ENCODE measurements at places on chromosomes 2 and 18. TPM values are rescaled to one million over a fixed set of nuclear protein-coding genes. Genes with fewer than 3 reads are reported as not detected.
A peak's percentile ranks its signal among the peaks of the same experiment; 100 is the strongest.

MAP3K19 gene
- not detected for total RNA-seq

DNA sequence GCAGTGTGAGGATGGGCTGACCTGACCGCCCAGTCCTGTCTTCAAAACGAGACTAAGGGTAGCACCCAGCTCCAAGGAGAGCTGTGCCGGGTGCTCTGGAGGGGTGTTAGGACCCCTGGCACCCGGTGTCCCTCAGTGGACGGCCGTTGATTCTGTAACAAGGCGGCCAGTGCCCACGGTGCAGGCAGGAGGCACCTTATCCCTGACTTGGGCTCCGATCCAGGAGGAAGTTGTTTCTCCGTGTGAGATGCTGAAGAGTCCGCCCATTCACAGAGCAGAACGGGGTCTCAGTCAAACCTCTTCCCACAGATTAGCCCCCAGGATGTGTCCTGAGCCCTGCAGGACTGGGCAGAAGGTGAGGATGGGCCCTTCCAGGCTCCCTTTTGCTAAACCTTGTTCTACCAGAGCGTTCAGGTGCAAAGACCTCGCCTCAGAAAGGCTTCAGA, 123.0 kb downstream of the NFATC1 start:
- H3K4me1 ChIP-seq: peaks cover 58% of the 10 kb centered on the region
- DNase-seq: no peak
- H3K4me3 ChIP-seq: no peak overlapping the region
- no peaks in the 10 kb centered on the region for H3K36me3 ChIP-seq

DNA sequence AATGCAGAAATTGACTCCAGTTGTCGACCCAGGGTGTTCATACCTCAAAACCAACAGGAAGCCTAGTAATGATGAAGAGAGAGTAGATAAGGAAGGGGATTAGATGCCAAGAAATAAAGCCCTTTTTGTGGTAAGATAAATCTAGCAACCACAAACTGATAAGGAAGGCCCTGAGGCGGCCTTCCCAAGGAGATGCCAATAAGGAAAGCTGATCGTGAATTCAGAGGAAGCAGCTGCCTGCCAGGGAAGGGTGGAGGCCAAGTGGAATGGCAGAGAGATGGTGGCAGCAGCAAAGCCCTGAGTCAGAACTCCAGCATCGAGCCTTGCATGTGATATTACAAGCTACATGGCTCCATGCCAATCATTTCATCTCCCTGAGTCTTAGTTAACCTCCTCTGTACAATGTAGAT, 126.3 kb downstream of the IRS1 start:
- H3K36me3 ChIP-seq: no peaks in the 10 kb centered on the region
- H3K4me3 ChIP-seq: no peak overlapping the region
- no peaks in the 10 kb centered on the region for H3K4me1 ChIP-seq
- H3K27me3 ChIP-seq: peaks cover 3% of the 10 kb centered on the region
- no peak for DNase-seq

CKAP2L gene
- 3.4 TPM for total RNA-seq

LRP1B gene
- total RNA-seq: not detected

- H3K27ac ChIP-seq: no peak overlapping the region
- H3K36me3 ChIP-seq: no peaks in the 10 kb centered on the region
- DNase-seq: no peak
- peaks cover 39% of the 10 kb centered on the region for H3K4me1 ChIP-seq
- no peak overlapping the region for H3K4me3 ChIP-seq
These were observed 58.0 kb downstream of the LRRFIP1 start for GRCh38 chr2:237685408-237685807.

PHLPP1 gene
- total RNA-seq: 20.3 TPM

DNA sequence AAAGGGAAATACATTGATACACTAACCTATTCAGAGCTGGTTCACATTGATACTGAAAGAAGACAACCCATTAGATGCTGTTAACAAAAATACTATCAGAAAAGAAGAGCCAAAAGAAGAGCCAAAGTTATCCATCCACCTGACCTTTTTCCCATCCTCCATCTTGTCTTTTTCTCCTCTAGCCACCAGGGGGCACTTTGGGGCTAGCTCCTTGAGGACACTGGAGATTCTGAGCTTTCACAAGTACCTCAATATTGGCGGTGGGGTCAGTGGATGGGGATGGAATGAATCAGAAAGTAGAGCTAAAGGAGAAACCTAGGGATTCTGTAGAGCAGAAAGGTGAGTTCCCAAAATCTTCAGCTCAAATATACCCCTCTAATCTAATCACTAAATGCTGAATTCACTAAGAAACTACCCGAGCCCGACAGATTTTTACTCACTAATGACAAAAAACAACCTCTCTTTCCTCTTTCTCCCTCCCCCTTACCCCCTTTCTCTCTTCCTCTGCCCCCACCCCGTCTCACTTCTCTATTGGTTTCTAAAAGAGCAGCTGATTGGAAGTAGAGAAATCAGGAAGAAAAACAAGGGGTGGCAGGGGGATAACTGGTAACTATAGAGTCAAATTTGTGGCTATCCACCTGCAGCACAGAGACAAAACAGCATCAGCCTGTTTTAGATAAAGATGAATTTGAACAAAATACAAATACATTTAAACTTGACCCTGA, 203.3 kb downstream of the TCF4 start:
- no peak for DNase-seq
- no peak overlapping the region for H3K4me3 ChIP-seq
- H3K27ac ChIP-seq: no peak overlapping the region
- no peaks in the 10 kb centered on the region for H3K36me3 ChIP-seq

- H3K27me3 ChIP-seq: no peaks in the 10 kb centered on the region
- no peaks in the 10 kb centered on the region for H3K36me3 ChIP-seq
- no peak for DNase-seq
- H3K4me1 ChIP-seq: peaks cover 15% of the 10 kb centered on the region
- no peak overlapping the region for H3K27ac ChIP-seq
These were observed 3.4 kb upstream of the ZNF892 start for GRCh38 chr2:95203911-95204310.

- no peaks in the 10 kb centered on the region for H3K27me3 ChIP-seq
- H3K36me3 ChIP-seq: no peaks in the 10 kb centered on the region
- H3K4me3 ChIP-seq: no peak overlapping the region
- no peak overlapping the region for H3K27ac ChIP-seq
- no peak for DNase-seq
- no peaks in the 10 kb centered on the region for H3K4me1 ChIP-seq
These were observed 125.7 kb downstream of the MRO start for GRCh38 chr18:50694147-50694546.

GRCh38 chr2:105881286-105882136, 136.8 kb downstream of the NCK2 start:
- DNase-seq: no peak
- peaks cover 69% of the 10 kb centered on the region for H3K36me3 ChIP-seq
- peaks cover 54% of the 10 kb centered on the region for H3K4me1 ChIP-seq
- no peak overlapping the region for H3K4me3 ChIP-seq
- H3K27me3 ChIP-seq: no peaks in the 10 kb centered on the region

GRCh38 chr2:119474371-119475224, 42.9 kb downstream of the TMEM37 start:
- H3K27ac ChIP-seq: no peak overlapping the region
- no peaks in the 10 kb centered on the region for H3K36me3 ChIP-seq
- H3K4me3 ChIP-seq: no peak overlapping the region

RAPGEF4 gene
- 1.4 TPM for total RNA-seq

DNA sequence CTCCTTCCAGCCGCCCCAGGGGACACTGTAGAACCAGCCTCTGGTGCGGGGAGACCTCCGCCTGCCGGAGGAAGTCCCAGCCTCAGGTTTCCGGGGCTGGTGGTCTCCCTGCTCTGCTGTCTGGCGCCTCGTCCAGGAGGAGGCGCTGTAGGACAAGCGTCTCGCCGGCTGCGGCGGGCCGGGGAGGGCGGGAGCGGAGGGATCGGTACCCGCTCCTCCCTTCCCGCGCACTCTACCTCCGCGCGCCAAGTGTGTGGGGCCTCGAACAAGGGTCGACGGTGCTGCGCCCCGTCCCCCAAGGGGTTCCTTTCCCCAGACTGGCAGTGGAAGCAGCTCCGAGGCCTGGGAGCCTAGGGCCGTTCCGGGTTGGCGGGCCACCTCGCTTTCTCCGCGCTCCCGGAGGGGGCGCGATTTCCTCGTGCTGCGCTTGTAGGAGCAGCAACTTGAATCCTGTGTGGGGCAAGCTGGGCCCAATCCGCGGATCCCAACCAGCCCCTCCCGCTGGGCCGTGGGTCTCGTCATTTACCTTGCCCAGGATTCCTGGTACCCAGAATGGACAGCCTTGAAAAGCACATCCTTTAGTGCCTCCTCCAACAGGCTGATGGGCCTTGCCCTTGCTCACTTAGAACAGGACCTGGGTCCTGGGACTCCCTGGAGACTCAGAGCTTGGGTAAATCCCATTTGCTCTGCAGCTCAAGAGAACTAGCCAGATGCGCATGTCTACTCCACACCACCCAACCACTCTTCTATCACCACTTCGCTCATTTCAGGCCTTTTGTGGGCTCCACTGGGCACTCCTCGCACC, 10.6 kb upstream of the HOXD4 start:
- peaks cover 60% of the 10 kb centered on the region for H3K27me3 ChIP-seq
- peaks cover 26% of the 10 kb centered on the region for H3K4me1 ChIP-seq
- DNase-seq: peak; percentile 30
- H3K4me3 ChIP-seq: no peak overlapping the region

DNA sequence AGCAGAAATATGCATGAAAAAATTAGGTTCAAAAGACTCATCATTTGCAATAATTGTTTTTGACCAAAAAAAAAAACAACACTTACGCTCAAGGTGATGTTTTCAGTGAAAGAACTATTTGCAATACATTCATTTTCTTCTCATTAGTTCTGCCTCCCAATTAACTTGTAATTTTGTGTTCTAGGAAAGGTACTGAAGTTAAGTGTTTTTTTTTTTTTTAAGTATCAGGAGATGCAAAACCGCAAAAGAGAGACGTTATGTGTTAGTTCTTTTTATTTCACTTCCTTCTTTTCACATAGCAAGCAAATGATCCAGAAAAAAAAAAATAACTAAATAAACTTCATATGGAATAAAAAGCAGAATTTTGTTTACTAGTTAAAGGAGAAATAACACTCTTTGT, 735.2 kb upstream of the GCFC2 start:
- H3K36me3 ChIP-seq: no peaks in the 10 kb centered on the region
- no peak for DNase-seq
- H3K4me1 ChIP-seq: no peaks in the 10 kb centered on the region
- no peak overlapping the region for H3K4me3 ChIP-seq
- no peak overlapping the region for H3K27ac ChIP-seq

GRCh38 chr18:2898186-2898640, 51.4 kb downstream of the EMILIN2 start:
- H3K4me3 ChIP-seq: no peak overlapping the region
- H3K27ac ChIP-seq: no peak overlapping the region
- no peak for DNase-seq
- no peaks in the 10 kb centered on the region for H3K4me1 ChIP-seq
- no peaks in the 10 kb centered on the region for H3K36me3 ChIP-seq

LIMS4 gene
- not detected for total RNA-seq

- no peaks in the 10 kb centered on the region for H3K36me3 ChIP-seq
- peak overlapping the region; percentile 78 for H3K27ac ChIP-seq
- peaks cover 29% of the 10 kb centered on the region for H3K4me1 ChIP-seq
- DNase-seq: no peak
- H3K4me3 ChIP-seq: peak overlapping the region; percentile 75
- no peaks in the 10 kb centered on the region for H3K27me3 ChIP-seq
These were observed 633 bp downstream of the KIAA1328 start for GRCh38 chr18:36829362-36830157.

ABCG8 gene
- not detected for total RNA-seq

ASXL3 gene
- not detected for total RNA-seq

MTERF4 gene
- total RNA-seq: 105 TPM

OXER1 gene
- not detected for total RNA-seq

GRCh38 chr2:230434677-230435324, 18.8 kb downstream of the SP100 start:
- H3K4me1 ChIP-seq: peaks cover 35% of the 10 kb centered on the region
- H3K27ac ChIP-seq: peak overlapping the region; percentile 43
- no peaks in the 10 kb centered on the region for H3K27me3 ChIP-seq
- H3K36me3 ChIP-seq: peaks cover 61% of the 10 kb centered on the region

- no peaks in the 10 kb centered on the region for H3K36me3 ChIP-seq
- H3K4me1 ChIP-seq: no peaks in the 10 kb centered on the region
- DNase-seq: no peak
These were observed 10.6 kb downstream of the PTPRM start for GRCh38 chr18:7577706-7578105.

- H3K4me1 ChIP-seq: no peaks in the 10 kb centered on the region
- H3K27ac ChIP-seq: no peak overlapping the region
- H3K4me3 ChIP-seq: no peak overlapping the region
- no peak for DNase-seq
- no peaks in the 10 kb centered on the region for H3K27me3 ChIP-seq
These were observed 139.2 kb downstream of the CCDC102B start for GRCh38 chr18:68937029-68937599.

DNA sequence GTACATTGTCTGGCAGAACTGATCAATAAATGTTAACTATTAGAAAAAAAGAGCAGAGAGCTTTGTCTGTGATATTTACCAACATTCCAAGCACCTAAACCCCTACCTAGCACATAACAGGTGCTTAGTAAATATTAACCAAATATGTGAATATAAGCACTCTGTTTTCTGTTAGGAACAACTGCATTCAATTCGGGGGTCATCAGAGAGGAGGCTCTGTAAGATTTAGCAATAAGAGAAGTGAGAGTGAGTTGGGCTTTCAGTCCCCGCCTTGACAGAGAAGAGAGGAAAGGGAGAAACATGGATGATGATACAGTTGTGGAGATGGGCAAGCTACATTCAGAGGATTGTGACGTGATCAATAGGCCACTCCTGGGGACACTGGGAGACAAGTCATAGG, 47.7 kb downstream of the MYOM1 start:
- no peak for DNase-seq
- no peaks in the 10 kb centered on the region for H3K36me3 ChIP-seq
- peaks cover 2% of the 10 kb centered on the region for H3K27me3 ChIP-seq
- H3K4me3 ChIP-seq: no peak overlapping the region
- H3K27ac ChIP-seq: no peak overlapping the region

Measured in CD4-positive, CD25-positive, alpha-beta regulatory T cell (primary cell).